C1 segment of cervical spinal cord (tissue), 14 donors: ENCODE measurements at places on chromosomes 16 and 17.
A peak's percentile ranks its signal among the peaks of the same experiment; 100 is the strongest.

- DNase-seq, result no peak
These were observed 72.8 kb upstream of the ATF7IP2 start for GRCh38 chr16:10312784-10313724.

DNA sequence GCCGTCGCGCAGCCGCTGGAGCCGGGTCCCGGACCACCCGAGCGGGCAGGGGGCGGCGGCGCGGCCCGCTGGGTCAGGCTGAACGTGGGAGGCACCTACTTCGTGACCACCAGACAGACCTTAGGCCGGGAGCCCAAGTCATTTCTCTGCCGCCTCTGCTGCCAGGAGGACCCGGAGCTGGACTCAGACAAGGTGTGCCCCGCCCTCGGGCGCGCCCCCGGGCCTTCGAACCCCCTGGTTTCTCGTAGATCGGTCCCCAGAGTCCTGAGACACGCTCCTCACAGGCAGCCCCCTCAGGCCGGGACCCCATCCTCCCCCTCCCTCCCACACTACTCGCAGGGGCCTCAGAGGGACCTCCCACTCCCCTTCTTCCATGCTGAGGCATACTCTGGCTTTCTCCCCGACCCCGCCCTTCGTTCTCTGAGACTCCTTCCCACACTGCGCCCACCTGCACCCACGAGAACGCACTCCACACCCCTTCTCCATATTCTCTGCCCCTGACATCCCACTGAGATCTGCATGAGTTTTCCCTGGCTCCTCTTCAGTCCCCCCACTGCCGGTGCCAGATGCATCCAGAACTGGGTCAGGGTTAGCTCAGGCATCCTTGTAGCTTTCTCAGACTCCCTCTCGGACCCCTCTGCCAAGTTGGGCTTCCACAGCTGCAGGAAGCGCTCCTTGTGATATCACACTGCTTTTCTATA lies 523 bp downstream of the KCTD2 start:
- DNase-seq, result no peak

DNA sequence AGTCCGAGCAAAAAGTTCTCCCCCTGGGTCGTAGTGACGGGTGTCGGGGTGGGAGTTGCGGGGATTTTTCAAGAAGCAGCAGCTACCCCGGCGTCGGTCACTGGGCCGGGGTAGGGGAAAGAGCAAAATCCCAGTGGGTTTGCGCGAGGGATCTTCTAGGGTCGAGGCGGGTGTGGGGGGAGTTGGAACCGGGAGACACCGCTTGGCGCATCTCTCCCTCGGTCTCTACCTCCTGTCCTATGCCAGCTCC lies 2.3 kb upstream of the UBTF start:
- no peak for DNase-seq

GRCh38 chr16:17343728-17344127 lies 127.0 kb downstream of the XYLT1 start:
- no peak for DNase-seq

GRCh38 chr16:8956265-8957062 lies 7.2 kb downstream of the USP7 start:
- no peak for DNase-seq

DNA sequence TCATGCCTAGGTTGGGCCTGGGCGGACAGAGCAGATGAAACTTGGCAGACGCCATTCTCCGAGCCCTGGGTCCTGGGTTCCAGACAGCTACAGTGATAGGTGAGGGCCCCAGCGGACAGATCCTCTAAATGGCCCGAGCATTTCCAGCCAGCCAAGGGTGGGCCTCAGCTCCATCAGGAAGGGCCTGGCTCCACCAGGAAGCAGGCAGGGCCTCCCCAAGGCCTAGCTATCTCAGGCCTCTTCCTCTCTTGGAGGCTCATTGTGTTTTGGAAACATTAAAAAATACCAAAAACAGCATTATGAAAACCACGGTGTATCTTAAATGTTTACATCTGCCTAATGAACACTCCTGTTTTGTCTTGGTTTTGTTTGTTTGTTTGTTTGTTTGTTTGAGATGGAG lies 38.2 kb upstream of the SBK1 start:
- no peak for DNase-seq

DNA sequence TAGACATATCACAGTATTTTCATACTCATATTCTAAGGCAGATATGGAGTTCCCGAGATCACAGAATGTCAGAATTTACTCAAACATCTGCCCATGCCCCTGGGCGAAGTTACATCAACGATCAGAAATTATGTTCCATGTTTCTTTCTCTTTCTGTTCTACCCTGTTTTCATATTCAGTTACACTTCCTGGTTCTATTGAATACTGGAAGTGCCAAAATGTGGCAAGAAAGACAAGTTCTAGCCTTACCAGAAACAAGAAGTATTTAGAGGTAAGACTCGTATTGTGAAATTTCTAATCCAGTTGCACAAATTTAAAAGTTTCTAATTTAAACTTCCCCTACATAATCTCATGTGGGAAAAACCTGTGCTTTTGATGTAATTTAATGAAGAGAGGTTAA lies 36.1 kb downstream of the KCNJ2 start:
- no peak for DNase-seq

DNA sequence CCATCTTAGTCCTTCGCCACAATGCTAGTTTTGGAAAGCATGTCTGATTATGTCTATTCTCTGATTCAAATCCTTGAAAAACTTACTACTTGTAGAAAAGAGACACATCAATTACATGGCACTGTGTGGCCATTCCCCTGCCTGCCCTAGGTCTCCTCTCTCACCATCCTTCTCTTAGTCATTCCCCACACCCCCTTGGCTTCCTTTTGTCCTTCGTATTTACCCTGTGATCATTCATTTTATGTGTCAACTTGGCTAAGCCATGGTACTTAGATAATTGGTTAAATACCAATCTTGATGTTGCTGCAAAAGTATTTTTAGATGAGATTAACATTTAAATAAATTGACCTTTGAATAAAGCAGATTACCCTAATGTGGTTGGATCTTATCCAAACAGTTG lies 122.9 kb upstream of the CDH11 start:
- DNase-seq, result no peak

DNA sequence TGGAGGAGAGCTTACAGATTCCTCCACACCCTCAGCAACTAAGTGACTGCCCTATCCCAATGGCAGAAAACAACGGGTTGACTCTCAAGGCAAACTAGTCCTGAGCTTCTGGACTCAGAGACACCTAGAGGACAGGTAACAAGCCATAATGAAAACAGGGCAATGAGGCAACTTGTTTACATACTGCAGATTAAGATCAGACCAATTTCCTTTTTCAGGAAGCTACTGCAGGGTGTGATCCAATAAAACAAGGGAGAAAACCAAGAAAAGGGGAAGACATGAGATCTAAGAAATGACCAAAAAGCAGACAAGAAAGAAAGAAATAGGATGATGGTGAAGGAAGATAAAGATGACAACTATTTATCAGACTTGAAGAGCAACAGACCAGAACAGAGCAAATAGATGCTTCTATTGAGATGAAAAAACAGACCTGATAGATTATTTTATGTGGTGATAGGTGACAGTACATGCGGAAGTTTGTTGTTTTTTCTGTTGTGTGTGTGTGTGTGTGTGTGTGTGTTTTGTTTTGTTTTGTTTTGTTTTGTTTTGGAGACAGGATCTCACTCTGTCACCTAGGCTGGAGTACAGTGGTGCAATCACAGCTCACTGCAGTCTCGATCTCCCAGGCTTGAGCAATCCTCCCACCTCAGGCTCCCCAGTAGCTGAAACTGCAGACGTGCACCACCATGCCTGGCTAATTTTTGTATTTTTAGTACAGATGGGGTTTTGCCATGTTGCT lies 120.7 kb downstream of the GAS7 start:
- DNase-seq, result no peak

DNA sequence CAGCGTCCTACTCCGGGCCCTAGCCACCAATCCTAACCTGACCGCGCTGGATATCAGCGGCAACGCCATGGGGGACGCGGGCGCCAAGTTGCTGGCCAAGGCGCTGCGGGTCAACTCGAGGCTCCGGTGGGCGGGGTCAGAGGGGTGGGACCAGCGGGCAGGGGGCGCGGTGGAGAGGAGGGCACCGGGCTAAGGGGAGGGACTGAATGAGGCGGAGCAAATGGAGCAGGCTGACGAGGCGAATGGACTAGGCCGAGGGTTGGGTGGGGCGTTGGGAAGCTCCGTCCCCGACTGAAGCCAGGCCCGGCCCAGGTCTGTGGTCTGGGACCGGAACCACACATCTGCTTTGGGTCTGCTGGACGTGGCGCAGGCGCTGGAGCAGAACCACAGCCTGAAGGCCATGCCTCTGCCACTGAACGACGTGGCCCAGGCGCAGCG lies 4.6 kb downstream of the CARMIL2 start:
- DNase-seq, result no peak

GRCh38 chr17:70201872-70202419 lies 32.6 kb downstream of the KCNJ2 start:
- no peak for DNase-seq

GRCh38 chr17:74786431-74787055 lies 10.4 kb upstream of the NAT9 start:
- DNase-seq, result no peak

GRCh38 chr16:86396422-86396821 lies 113.9 kb upstream of the FOXF1 start:
- peak; percentile 1 for DNase-seq

GRCh38 chr16:62814891-62815290 lies 778.7 kb upstream of the CDH8 start:
- no peak for DNase-seq

DNA sequence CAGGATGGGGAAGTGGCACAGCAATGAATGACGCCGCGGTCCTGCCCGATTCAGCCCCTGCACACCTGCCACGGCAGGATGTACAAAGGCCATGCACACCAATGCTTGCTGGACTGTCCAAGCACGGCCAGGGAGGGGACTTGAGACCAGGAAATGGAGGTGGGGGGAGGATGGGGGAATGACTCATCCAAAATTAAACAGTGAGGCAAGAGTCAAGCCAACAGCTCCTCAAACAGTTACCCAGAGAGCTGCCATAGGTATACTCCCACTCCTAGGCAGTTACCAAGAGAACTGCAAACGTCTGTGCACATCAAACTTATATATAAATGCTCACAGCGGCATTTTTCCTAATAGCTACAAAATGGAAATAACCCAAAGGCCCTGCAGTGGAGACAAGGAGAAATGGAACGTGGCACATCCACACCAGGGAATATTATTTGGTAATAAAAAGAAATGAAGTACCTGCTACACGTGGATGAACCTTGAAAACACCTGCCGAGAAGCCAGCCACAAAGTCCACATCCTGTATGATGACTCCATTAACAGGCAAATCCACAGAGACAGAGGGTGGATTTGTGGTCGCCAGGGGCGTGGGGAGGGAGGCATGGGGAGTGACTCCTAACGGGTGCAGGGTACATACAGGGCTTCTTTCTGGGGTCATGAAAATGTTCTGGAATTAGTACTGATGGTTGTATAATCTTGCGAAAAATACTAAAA lies 54.1 kb downstream of the VAC14 start:
- no peak for DNase-seq

- no peak for DNase-seq
These were observed 115.3 kb upstream of the SOX9 start for GRCh38 chr17:72005332-72006163.

- no peak for DNase-seq
These were observed 113.0 kb upstream of the AXIN2 start for GRCh38 chr17:65674246-65675045.

DNA sequence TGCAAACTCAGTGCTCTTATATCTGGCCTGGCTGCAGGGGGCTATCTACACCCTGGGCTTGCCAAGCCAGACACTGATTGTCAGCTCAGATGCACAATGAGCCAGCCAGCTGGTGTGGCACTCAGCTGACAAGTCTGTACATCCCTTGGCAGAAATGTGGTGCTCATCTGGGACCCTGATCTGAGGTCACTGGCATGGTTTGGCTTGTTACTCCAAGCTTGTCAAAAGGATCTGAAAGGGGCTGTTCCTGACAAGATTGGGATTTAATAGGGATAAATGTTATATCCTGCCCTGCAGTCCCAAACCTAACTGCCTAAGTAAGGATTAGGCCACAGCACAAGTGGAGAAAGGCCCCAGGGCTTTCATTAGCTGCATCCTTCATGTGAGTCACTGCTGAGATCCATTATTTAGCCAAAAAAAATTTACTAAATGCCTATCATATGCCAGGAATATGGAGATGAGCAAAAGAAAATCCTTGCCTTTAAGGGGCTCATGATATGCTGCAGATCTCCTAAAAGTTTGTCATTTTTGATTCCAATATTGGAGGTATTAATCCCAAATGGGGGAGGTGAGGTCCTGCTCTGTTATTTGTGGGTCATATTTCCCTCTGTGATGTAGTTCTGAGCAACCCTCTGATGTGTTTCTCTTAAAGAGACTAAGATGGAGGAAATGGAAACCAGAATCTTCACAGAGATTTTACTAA lies 6.3 kb downstream of the SLC6A2 start:
- no peak for DNase-seq

DNA sequence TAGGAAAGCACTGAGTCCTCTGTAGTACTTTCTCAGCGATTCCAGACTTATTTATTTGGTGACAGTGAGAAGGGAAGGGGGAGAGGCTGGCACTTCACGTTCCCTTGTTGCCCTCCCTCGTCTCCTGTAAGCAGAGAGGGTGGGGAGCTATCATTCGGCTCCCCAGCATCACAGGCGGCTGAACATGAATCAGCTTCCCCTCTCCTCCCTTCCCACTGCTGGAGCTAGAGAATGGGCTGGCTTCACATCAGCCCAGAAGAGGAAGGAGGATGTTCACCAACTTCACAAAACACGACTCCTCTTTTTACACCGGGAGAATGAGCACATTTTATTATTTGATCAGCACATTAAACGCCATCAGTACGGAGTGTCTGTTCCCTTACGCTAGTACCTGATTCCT lies 6.7 kb upstream of the CMIP start:
- no peak for DNase-seq

GRCh38 chr17:21166595-21167210 lies 39.9 kb downstream of the DHRS7B start:
- no peak for DNase-seq

GRCh38 chr17:49944273-49944870 lies 24.6 kb upstream of the DLX4 start:
- no peak for DNase-seq

- no peak for DNase-seq
These were observed 43.6 kb upstream of the RBFOX3 start for GRCh38 chr17:79654350-79654959.

- DNase-seq, result no peak
These were observed 77.0 kb upstream of the AXIN2 start for GRCh38 chr17:65638221-65638975.
